Fibroblast of skin of abdomen (primary cell): ENCODE measurements at places on chromosomes 2 and 18.

DNA sequence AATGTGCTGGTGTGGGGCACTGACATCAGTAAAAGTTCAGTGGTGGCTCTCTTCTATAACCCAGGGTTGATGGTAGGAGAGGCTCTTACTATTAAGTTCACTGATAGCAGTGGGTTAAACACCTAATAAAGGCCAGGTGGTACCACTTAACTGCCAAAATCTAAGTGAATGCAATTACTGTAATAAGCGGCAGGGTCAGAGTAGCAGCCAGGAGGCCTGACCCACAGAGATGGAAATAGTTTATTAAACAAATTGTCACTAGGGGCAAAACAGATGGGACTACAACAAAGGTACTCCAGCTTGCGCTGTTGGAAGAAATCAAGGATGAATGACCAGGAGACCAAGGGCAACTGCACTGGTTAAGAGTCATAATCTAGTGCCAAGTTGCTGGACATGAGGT lies 26.6 kb downstream of the ZSWIM2 start:
- no peak for DNase-seq

GRCh38 chr18:63963615-63964256 lies 6.1 kb upstream of the SERPINB8 start:
- peak; percentile 59 for DNase-seq

DNA sequence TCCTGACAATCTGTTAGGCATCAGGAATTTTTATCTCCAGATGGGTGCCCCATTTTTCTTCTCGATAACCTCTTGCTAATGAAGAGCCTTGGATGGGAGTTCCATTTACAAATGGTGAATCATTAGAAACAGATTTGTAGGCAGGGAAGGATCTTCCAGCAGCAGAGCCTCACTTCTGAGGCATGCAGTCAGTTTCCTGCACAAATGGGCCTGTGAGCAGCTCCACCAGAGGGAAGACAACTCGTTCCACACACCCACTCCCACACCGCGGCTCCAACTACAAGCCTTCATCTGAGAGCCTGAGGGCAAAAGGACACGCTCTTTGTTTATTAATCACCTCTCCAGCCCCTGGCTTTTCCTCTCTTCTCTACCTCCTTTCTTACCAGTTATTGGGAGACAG lies 108.5 kb downstream of the CTAGE1 start:
- peak; percentile 62 for DNase-seq

- DNase-seq = no peak
These were observed 595.1 kb downstream of the MBD2 start for GRCh38 chr18:53629337-53629736.

DNA sequence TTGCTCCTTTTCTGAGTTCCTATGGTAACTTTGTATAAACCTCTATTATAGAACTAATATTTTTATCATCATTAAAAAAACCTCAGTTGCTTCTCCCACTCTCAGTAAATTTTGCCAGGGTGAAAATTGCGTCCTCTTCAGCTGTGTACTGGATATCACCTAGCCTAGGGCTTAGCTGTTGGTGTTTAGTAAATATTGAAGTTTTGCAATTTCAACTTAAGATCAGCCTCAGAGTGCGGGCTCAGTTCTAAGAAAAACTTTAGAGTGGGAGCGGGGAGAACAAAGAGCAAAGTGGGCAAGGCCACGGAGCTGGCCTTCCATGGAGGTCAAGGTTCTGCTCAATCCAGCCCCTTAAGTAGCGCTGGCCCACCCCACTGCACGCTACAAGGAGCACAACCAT lies 488.3 kb upstream of the SPRED2 start:
- DNase-seq = no peak
